ENCODE measurements at places on chromosomes 3 and 15.

GRCh38 chr3:134464064-134464688, 21.6 kb downstream of the ANAPC13 start:
- DNase-seq = no peak

DNA sequence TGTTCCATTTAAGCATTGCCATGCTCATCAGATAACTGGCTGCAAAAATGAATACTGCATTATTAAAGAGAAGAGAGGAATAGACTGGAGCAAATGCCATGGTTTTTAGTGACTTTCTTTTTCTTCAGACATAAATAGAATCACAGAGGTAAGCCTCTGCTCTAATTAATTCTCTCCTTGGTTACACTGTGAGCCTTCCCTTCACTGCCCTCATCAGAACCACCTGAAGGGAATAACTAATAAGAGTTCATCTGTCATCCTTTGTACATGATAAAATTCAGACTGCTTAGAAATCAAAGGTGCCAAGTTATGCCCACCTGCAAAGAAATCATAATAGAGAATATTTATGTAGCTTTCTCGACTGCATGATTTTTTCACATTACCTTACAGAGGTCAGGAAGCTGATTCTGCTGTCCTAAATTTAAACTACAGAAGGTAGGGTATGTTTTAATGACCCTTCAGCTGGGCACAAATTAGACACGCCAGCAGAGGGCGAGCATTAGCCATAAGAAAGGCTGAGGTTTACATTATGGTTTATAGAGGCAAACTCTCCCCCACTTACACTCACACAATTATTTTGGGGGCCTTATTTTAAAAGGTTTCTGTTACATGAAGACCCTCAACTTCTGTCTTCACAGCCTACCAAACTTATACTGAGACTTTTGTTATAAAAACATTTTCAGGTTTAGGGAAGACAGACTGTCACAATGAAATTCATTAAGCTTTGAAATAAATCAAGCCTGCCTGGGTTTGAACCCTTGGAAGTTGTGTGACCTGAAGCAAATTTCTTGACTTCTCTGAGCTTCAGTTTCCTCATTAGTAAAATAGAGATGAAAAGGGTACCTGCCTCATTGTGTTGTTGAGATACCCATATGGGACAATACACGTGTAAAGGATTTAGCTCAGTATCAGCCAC, 15.3 kb upstream of the UNC13C start:
- DNase-seq = no peak

DNA sequence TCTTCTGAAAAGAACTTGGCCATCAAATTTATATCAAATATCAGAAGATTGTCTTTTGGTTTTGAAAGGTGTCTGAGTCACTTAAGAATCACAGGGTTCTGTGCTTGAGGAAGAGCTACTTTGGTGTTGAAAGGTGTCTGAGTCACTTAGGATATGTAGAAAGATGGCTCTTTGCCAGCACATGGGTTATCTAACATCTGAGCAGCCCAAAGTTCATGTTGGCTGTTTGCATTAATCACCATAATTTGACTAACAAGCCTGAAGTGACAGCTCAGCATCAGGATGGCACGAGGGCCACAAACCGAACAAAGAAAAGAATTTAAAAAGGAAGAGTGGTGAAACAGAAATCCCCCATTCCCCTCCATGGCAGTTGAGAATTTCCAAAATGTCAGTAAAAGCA, 190.5 kb upstream of the CMC1 start:
- DNase-seq = peak; percentile 1

- DNase-seq = no peak
These were observed 23.0 kb upstream of the CCK start for GRCh38 chr3:42289026-42289425.

DNA sequence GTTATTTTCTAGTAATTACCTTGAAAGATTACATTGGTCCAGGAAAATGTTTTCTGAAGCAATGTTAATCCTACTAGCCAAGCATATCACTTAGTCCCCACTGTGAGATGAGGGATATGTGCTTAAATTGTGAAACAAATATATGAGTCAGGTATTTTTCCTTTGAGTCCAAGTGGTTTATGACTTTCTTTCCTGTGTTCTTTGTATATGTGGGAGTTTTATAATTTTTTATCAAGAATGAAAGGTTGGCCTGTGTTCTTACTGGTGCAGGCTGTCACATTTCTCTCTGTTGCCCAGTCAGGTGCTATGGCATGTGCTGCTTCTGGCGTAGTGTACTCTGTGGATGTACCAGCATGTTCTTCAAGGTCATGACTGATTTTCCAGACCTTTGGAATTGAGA, 147.4 kb downstream of the CMSS1 start:
- DNase-seq = no peak

GRCh38 chr3:64360280-64360679, 135.0 kb upstream of the PRICKLE2 start:
- DNase-seq = no peak

DNA sequence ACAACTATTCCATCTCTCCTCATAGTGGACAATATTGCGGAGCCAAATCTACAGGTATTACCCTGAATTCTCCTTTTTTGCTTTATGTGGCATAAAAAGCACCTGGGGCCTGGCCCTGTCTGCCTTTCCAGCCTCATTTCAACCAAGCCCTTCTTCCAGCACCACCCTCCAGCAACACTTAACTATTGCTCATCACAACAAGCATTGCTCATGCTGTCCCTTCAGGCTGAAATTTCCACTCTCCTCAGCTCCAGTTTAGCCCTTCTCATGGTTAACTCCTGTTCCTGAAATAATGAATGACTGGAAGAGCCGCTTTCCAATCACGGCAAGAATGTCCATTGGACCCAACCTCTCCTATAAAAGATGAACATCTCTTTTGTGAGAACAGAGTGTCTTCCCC, 107.4 kb downstream of the P2RY1 start:
- DNase-seq = no peak

DNA sequence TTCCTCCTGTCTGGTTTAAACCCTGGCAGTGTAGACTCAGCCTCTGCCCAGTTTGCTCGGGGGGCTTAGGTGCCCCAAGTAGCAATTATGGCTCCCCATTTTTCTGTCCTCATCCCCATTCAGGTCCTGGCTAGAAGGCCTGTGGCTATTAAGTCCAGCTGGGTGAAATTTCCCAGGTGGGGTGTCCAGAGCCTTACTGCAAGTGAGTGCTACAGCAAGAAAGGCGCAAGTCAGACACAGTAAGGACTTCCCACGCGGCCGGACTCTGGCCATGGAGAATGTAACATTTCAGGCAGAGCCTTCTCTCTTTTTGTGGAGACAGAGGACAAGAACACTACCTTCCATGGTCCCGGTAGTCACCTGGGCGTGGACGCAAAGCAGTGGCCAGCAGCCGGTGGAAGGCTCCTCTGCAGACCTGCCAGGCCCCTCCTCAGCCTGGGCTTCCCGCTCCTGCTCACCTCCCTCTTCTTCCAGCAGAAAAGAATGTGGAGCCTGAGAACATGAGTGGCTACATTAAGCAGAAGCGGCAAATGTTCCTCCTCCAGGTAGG, 23.3 kb downstream of the CFAP100 start:
- no peak for DNase-seq

DNA sequence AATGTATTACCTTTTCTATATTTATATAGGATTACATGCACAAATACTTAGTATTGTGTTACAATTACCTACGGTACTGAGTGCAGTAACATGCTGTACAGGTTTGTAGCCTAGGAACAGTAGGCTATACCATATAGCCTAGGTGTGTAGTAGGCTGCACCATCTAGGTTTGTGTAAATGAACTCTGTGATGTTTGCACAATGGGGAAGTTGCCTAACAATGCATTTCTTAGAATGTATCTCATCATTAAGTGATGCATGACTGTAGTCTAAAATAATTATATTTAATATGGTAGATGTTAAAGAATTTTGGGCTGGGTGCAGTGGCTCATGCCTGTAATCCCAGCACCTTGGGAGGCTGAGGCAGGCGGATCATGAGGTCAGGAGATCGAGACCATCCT, 281.0 kb downstream of the KLF13 start:
- DNase-seq = no peak

DNA sequence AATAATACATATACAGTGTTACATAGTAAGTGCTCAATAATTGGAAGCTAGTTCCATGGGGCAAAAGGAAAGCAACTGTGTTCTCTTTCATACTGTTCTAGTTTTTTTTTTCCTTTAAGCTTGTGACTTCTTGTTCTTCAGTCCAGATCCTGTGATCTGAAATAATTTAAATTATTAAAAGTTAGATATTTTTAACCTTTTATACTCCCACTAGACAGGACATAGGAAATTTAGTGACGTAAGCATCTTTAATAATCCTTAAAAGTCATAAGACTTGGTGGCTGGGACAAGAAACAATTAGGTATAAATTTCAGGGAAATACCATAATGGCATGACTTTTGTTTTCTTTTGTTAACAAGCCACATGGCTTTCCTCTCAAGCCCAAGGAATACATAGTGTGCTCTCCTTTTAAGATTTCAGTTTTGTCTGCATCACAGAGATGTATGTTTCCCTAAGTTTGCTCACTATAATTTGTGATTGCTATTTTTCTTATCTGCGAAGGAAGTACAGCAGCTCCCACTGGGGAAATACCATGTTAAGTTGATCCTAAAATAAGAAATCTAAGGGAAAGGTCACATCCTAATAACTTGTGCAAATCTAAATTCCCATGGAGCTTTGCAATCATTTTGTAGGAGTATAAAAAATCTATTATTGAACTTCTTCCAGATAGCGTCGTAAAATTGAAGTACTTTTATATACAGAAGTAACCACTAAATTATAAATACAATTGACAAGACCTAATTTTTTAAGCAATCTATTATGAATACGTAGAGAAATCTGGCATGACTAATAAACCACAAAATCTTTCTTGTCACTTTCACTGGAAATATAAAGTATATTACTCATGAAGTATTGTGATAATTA, 30.1 kb downstream of the PPARG start:
- DNase-seq = no peak

- DNase-seq = no peak
These were observed 822.0 kb downstream of the CADM2 start for GRCh38 chr3:85780806-85781205.

DNA sequence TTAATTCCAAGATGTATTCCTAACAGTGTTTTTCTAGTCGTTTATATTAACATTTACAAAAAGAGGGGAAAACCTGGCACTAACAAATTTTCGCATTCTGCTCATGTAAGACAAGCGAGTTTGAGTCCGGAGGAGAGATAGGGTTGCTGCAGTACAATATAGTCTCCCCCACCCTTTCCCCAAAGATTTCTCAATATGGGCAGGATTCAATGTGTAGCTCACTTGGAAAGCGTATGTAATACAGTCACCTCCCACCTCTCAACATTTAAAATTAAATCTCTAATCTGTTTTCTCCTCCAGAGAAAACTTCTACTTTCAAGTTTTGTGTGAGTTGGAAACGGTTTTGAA, 57.9 kb downstream of the CMSS1 start:
- no peak for DNase-seq

DNA sequence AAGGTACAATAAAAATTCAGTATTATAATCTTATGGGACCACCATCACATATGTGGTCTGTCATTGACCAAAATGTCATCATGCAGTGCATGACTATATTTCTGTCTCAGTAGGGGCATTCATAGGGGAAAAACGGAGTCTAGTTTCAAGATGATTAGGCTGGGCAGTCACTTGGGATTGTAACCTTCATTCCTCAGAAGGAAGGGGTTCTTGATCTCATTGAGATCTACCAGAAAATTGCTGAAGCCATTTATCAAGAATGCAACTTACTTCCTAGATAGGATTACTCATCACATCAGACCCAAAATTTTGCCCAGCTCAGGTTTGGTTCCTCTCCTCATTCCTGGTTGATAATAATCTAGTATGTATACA, 37.3 kb downstream of the BTD start:
- no peak for DNase-seq

DNA sequence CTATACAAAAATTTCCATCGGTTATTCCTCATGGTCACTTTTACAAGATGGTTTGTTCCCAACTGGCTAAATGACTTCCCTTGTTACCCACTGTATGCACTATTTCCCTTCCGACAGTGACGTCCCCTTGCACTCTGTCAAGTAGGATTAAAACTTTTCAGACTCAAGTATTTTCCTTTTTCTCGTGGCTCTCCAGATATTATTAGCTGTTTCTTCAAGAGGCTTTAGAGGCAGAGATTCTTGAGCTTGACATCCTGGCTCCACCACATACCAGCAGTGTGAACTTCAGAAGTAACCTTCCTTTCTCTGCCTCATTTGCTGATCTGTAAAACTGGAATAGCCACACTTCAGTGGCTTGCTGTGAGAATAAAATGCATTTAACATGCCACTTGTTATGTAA, 14.0 kb downstream of the CSNK1G1 start:
- no peak for DNase-seq

DNA sequence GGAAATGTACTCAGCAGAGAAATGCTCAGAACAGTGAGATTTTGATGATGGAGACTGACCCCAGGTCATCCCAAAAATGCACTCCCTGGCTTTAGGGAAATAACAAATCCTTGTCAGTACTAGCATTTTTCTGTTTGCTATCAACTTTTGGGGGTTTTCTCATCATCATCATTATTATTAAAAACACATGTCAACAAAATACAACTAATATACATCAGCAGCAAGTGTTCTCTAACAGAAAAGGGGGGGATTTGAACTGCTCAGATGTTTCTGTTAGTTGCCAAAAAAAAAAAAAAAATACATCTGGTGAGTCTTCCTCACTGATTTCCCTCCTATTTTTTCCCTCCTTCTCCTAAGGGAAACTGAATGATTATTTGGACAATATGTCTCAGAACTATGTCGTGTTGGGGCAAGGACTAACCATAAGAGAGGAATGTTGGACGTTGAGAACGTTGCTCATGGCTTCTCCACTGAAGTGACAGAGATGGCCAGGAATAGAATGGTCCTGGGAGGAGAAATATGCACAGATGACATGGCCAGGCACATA, 230.0 kb upstream of the MCTP2 start:
- no peak for DNase-seq

GRCh38 chr3:155262295-155262694, 31.2 kb downstream of the STRIT1 start:
- no peak for DNase-seq

DNA sequence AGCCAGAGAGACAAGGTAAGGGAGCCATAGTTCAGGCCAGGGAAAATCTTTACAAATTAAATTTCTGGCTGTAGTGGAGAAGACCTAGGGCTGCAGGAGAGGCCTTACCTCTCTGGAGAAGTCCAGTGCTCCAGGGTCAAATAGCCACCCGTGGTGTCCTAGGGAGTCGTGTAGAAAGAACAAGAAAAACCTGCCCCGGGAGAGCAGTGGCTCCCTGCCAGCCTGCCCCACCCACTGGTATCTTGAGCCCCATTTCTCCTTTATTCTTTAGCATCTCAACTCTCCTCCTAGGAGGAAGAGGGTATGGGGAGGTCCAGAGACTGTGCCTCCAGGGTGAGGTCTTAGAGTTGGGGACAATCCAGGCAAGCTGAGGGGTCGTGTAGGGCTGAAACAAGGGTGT, 32.1 kb upstream of the NTRK3 start:
- DNase-seq = no peak

- no peak for DNase-seq
These were observed 210.8 kb upstream of the ARHGEF26 start for GRCh38 chr3:153910387-153910786.

- DNase-seq = no peak
These were observed 97.1 kb downstream of the TMEM212 start for GRCh38 chr3:171940151-171940649.

Data from activated CD8-positive, alpha-beta memory T cell treated with anti-CD3 and anti-CD28 coated beads for 4 hours (primary cell).